ENCODE measurements at places on chromosomes 4 and X.
A peak's percentile ranks its signal among the peaks of the same experiment; 100 is the strongest.

DNA sequence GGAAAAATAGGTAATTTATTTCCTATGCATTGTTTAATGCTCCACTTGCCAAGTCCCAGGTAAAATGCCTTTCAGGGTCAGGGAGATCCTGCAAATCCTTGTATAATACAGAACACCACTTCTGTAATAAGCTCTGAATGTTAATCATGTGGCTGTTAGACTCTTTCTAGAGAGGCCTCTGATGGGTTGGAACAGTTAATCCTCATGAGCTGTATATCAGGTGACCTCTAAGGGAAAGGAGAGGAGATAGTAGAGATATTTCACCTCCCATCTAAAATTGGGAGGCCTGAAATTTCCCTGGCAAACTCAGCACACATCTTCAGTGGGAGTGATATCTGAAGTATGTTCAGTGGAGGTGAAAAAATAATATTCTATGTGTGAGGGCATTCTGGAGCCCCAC is 210.6 kb upstream of the WDFY3 start:
- DNase-seq = no peak

- DNase-seq = peak; percentile 7
Measured at GRCh38 chr4:157701695-157701994, 471.2 kb downstream of the GASK1B start.

- DNase-seq = peak; percentile 70
Measured at GRCh38 chr4:186021461-186022167, 47.3 kb upstream of the TLR3 start.

GRCh38 chr4:81601358-81601694 is 129.6 kb upstream of the RASGEF1B start:
- DNase-seq = no peak

DNA sequence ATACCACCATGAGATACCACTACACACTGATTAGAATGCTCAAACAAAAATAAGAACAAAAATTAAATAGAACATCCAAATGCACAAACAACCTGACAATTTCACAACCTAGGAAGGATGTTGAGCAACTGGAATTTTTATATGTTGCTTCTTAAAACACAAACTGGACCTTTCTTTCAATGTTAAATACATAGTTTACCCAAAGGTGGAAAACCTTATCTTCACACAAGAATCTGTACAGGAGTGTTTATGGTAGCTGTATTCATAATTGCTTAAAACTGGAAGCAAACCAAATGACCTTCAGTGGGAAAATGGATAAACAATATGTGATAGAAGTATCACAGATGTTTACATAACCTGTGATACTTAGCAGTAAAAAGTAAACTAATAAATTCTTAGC is 573.8 kb downstream of the MAGEB5 start:
- no peak for DNase-seq

GRCh38 chr4:185128272-185129119 is 14.6 kb upstream of the SLC25A4 start:
- DNase-seq = peak; percentile 64

GRCh38 chr4:2042947-2043395 is 16.2 kb upstream of the NAT8L start:
- DNase-seq = no peak

GRCh38 chrX:7485061-7485460 is 337.1 kb upstream of the PUDP start:
- DNase-seq = no peak

DNA sequence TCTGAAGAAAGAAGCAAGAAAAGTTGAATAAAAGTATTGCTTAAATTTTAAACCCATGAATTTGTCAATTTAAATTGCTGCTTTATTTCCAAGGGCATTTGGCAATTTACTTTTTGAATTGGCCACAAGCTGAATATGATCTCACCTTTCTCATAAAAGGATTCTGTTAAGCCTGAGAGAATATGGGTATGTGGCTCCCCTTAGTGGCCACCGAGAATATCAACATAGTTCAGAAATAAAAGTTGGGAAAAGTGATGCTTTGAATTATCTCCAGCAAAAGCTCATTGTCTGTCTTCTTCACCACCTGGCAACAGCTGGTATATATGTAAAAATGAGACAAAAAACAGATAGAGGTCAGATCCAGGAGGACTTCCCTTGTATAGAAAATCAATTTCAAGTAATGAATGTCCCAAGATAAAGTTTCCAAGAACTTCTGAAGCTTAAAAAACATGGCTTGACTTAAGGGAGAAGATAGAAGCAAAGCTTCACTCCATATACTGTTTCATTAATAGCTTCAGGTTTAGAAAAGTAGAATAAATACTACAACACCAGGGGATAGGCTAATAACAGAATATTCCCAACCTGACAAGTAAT is 290.7 kb upstream of the FAM241A start:
- no peak for DNase-seq

DNA sequence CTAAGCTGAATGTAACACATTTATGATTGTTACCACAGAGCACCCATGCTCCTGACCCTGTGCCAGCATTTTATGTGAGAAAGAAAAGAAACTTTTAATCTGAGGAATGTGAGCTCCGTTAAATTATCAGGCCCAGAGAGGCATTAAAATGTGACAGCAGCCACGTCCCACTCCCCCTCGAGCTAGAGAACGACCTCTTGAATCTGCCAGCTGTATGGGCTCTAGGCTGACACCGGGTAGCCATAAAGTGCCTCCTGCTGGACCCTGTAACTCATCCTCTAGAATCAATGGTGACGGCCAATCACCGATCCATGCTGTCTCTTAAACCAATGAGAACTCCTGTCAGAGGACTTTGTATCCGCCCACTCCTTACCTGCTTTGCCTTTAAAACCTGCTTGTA is 110.2 kb upstream of the ADRA2C start:
- DNase-seq = no peak

Measured in cerebellum (tissue), 4 donors.